ENCODE measurements at places on chromosomes 12 and 14.

- DNase-seq: peak; percentile 18
These were observed 72.9 kb upstream of the LTA4H start for GRCh38 chr12:96108321-96108720.

DNA sequence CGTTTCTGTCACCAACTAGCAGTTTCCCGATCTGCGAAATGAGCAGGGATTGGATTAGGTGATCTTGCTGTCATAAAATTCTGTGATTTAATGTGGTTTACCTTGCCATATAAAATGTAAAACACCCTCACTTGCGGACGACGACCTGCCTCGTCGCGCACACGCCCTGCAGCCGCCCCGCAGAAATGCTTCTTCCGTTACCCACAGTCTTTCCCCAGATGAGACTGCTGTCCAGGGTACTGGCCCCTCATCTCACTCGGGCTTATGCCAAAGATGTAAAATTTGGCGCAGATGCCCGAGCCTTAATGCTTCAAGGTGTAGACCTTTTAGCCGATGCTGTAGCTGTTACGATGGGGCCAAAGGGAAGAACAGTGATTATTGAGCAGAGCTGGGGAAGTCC lies 17.7 kb upstream of the FOXJ2 start:
- no peak for DNase-seq

DNA sequence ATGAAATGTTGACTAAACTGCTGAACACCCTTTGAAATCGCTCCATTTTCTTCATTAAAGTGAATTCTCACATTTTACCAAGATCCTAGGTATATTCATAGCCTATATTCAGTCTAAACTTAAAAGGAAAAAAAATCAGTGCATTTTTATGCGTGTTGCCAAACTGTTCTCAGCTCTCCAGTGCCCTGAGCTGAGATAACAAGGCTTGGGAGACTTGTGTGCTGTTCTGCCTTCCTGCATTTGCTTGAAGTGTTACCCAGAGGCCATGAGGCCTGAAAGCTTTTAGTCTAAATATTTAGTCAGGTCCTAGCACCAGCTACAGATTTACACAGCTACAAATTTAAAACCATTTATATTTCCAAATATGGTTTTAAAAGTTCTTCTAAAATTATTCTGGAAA lies 8.6 kb upstream of the PALS1 start:
- DNase-seq: no peak

DNA sequence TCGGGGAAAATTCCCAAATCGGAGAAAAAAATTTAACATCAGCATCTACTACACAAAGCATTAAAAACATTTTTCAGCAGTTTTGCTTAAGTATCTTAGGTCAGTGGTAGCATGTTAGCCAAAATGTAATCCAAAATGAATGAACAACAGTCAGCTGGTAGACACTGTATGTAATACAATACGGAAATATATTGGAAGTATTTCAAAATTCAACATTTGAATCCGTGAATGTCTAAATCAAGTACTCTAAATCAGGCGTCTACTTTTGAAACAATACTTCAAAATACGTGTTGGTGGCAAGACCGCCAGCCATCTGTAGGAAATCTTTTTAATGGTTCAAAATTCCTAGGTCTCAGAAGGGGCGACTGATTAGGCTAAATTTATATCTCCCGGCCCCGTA lies 1.1 kb downstream of the SCAF11 start:
- DNase-seq: no peak

DNA sequence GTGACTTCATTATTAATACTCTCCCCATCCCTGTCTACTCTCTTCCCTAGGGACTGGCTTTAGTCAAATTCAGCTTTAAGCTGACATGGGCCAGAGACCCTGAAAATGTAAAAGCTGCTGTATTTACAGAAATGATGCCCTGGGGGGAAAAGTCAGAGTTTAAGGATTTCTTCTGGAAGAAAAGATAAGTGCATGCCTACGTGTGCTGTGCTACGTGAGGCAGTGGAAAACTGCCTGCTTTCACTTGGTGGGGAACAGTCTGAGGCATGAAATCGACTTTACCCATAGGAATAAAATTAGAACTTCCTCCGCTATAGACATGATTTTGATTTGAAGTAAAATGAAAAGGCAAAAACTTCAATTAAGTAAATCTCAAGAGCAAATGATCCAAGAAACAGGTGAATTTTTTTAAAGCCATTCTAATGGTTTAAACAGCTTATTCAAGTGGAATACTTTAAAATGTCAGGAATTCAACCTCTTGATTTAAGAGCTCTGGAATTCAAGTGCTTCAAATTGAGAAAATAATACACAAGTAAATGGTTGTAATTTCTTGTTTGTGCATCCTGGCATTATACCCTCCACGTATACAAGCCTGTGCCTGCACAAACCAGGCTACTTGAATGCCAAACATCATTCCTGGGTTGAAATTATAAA lies 168.5 kb downstream of the FOXN3 start:
- no peak for DNase-seq

DNA sequence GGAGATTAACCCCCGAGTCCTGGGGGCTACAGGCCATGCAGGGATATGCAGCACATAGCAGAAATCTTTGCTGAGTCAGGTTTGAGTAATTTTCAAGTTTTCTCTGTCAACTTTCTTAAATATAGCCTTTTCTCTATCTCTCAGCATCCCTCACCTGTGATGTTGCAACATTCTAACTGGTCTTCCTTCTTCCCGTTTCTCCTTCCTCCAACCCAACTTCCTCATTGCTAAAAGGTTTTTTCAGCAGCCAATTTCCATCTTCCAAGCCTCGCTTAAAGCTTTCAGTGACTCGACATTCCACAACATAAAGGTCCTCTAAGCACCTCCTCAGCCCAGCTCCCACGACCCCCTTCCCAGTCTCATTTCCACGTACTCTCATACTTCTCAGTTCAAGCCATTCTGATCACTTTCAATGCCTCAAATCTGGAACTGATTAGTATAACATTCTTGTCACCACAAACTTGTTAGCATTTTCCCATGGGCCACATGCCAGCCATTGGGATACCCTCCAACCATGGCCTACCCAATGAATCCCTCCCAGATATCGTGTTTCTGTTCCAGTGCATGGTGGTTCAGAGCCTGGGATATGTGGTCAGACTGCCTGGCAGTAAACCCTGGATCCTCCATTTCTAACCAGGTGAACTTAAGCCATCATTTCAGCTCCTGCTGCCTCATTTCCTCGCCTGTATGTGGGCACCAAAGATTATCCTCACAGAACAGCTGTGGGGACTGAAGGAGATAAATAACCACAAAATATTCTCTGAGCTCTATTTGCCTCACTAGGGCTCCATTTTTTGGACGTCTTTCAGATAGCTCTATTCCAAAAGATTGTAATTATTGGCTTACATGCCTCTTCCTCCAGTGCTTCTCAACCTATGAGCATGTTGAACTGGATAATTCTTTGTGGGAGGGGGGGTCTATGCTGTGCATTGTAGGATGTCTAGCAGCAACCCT lies 65.8 kb downstream of the KCNK10 start:
- DNase-seq: no peak

DNA sequence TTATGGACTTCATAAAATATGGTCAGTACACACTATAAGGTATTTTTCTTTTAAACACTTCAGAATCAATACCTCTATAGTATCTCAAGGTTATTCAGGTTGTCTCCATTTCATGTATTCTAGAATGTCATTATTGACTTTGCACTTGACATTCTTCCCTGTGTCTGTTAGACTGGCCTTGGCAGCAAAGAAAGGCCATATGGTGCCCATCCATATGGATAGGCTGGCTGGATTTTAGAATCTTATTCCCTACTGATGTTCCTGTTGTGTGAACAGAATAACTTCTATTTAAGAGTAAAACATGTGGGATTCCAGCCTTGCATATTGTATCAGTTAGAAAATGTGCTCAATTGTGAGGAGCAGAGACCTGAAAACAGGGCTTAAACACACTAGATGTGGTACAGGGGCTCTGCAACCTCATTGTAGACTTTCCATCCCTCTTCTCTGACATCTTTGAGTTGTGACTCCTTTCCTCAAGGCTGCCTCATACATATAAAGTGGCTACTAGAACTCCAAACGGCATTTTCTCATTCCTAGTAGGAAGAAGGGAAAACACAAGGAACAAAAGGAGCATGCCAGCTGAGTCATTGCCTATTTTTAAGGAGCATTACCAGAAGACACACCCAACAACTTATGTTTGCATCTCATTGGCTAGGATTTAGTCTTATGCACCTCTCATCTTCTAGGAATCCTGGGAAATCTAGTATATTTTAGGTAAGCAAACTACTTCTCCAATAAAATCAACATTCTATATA lies 221.2 kb upstream of the TMPO start:
- DNase-seq: no peak

- DNase-seq: no peak
These were observed 44.2 kb downstream of the SLC6A12 start for GRCh38 chr12:169528-170370.

DNA sequence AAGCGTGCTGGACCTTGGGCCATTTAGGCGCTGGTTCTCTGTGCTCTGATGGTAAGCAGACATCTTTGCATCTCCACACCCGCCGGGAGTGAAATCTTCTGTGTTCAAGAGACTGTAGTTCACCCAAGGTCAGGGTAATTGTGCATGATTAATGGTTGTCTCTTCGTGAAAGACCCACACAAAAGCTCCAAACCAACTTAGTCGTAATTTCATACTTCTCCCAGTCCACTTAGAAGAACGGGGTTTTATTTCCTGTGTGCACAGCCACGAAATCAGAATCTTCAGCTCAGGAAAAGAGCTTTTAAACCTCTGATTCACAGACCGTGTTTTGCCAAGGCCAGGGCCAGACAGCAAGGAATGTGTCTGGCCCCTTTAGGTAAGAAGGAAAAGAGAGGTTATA lies 640.9 kb downstream of the MED13L start:
- no peak for DNase-seq

DNA sequence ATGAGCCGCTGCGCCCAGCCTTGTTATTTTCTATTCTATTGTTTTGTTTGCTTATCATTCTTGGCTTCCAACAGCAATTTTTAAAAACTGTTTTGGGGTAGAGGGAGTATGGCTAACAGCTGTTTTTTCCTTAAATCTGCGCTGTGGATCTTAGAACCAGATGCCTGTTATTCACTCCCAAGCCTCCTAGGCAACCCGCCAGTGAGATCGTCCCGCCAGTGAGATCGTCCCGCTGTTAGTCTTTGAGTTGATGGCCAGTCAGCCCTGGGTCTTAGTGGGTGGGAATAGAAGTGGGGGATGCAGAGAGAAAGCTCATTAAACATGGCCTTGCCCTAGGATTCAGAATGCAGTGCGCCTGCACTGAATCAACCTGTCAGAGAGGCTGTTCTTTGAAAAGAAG lies 67.3 kb upstream of the BICD1 start:
- no peak for DNase-seq

DNA sequence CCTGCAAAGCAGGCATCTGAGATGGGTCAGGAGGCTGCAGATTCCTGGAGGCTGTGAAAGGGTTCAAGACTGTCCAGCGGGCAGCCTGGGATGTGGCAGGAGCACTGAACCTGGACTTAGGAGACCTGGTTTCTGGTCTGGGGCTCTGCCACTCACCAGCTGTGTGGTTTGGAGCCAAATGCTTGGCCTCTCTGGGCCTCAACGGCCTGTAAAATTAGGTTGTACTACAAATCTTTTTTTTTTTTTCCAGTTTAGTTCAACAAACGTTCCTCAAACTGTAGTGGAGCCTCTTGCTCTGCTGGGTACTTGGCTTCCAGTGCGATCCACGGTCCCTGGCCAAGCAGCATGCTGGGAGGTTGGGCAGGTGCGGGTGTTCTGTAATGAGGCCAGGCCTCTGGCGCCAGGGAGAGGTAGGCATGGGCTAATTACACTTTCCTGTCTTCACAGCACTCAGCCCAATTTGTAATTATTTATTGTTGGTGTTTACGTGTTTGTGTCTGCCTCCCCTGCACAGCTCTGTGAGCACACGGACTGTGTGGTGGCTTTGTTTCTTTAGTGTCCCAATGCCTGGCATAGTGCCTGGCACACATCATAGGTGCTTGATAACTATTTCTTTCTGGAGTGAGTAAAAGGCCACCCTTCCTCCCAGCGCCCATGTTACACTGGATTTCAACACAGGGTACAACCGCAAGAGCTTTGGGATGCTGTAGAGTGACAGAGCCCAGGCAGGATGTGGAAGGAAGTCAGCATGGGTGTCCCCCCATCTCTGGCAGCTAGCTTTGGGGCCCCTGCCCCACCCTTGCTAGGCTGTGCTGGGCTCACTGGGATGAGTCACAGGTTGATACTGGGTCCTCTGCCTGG lies 5.8 kb upstream of the KRT80 start:
- DNase-seq: no peak

GRCh38 chr12:81147292-81147919 lies 69.5 kb downstream of the ACSS3 start:
- no peak for DNase-seq

DNA sequence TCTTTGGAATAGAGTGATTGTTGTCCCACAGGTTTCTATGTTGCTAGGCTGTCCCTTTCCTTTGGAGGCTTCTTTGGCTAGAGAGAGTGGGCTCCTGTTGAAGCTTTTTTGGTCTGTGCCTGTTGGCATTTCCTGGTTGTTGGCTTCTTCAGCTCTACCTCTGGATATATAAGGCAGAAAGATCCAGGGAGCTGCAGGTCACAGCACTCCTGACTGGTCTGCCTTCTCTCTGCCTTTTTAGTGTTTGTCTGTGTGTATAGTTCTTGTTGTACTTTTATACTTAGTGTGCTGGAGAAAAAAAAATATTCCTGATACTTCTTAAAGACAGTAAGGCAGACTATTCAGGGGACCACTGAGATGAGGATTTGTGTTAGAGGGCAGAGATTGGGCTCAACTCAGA lies 202.7 kb downstream of the FBXL14 start:
- DNase-seq: no peak

DNA sequence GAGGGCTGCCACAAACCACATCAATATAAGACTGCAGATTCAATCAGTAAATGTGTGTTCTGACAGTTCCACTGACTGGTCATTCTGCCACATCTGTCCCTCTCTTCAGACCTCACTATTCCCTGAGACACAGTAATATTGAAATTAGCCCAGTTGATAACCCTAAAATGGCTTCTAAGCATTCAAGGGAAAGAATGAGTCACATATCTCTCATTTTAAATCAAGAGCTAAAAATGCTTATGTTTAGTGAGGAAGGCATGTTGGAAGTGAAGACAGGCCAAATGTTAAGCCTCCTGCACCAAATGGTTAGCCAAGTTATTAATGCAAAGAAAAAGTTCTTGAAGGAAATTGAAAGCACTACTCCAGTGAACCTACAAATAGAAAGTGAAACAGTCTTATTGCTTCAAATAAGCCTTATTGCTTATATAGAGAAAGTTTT lies 24.5 kb upstream of the KIF21A start:
- no peak for DNase-seq

- DNase-seq: no peak
These were observed 20.7 kb upstream of the NEK9 start for GRCh38 chr14:75147423-75148071.
